ENCODE measurements at places on chromosomes 1 and 21.

DNA sequence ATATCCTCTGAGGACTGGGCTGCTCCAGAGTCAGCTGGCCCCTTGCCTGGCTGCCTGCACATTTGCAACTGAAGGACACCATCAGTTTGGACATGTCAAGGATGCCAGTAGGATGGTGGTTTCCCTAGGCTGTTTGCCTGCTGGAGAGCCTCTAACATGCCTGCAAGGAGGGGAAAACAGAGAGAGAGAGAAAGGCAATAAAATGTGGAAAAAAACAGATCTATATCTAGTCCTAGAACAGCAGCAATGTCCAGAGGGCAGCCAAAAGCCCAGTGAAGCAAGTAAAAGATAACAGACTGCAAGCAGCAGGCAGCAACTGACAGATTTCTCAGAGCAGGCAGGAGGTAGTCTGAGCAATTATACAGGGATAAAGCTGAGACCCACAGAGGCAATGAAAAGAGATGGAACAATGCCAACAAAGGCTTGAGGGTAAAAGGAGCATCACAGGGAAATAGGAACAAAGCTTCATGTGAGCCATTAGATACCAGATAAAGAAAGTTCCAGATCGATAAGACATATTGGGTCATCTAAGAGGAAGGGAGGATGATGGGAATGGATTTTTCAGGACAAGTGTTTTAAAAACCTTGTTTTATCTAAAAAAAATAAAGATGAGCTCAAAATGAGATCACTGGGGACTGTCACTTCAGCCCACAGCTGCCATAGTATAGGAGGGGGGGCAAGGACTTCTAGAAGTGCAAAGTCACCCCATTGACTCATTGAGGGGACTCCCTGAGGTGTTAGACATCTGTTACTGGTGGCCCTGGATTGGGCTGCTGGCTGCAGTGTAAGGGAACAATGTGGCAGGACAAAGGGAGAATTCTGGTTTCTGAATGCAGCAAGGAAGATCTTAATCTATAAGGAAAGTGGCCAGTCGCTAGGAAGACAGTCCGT is 38.6 kb upstream of the GADD45A start:
- DNase-seq = no peak

GRCh38 chr1:193589597-193590040 is 403.2 kb upstream of the B3GALT2 start:
- DNase-seq = no peak

GRCh38 chr1:30045304-30046090 is 677.9 kb downstream of the MATN1 start:
- no peak for DNase-seq

GRCh38 chr1:116487031-116487430 is 83.8 kb downstream of the CD58 start:
- DNase-seq = no peak

GRCh38 chr1:108819878-108820277 is 37.0 kb downstream of the AKNAD1 start:
- no peak for DNase-seq

GRCh38 chr1:19646377-19647319 is 2.5 kb downstream of the NBL1 start:
- DNase-seq = peak; percentile 21

DNA sequence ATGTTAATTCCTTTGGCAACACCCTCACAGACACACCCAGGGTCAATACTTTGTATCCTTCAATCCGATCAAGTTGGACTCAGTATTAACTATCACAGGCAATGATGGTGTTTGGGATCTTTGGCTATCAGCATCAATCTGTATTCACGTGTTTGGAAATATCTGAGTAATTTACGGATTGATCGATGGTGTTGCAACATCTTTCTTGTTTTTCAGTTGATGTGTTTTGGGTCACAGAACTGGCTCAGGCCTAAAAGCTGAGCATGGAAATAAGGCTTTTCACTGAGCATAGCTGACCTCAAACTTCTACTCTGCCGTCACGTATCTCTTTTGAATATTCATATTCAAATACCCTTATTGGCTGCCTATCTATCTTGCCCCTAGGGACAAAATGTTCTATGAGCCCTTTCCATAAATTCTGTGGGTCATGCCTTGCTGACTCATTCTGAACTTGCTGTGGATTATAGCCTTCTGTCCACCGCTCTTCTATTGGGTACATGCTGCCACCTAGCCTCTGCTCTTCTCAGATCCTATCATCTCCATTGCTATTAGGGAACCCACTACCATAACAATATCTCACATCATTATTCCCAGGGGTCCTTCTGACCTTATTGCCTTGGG is 156.0 kb downstream of the PDE4B start:
- no peak for DNase-seq

- no peak for DNase-seq
Observed at GRCh38 chr1:152741656-152742055, 16.2 kb upstream of the KPRP start.

GRCh38 chr1:101314244-101314643 is 77.4 kb downstream of the S1PR1 start:
- DNase-seq = peak; percentile 40

GRCh38 chr1:6672558-6672957 is 29.1 kb downstream of the DNAJC11 start:
- DNase-seq = no peak

GRCh38 chr21:18253221-18253620 is 8.6 kb downstream of the CHODL start:
- no peak for DNase-seq

DNA sequence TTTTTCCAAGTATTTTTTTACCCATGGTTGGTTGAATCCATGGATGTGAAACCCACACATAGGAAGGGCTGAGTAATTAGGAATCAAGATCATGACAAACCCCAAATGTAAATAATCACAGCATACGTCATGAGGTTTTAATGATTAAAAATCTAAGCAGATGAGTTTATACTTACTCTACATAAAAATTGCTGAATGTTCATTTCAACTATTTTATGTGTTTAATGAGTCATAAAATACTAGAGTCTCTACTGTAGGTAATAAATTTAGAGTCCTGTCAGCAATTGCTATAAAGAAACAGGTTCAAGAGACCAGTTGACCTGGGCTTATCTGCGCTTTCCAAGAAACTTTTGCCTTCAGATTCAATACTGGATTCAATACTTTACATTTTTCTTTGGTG is 18.2 kb downstream of the CTH start:
- DNase-seq = no peak

DNA sequence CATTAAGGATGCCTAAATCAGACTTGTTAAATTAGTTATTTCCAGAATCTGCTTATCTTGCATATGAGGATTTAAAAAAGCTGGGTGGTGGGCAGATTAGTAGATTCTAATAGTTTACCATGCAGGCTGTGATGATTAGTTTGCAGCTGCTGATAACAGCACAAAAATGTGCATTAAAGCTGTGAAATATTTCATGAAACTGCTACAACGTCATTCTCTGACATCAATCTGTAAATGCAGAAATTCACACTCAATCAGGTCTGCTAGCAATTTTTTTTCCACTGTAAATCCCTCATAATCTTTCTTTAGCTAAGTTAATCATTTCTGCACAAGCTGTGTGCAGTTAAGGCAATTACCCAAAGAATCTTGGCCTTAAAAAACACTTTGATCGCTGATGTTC is 9.3 kb upstream of the RPE65 start:
- no peak for DNase-seq

DNA sequence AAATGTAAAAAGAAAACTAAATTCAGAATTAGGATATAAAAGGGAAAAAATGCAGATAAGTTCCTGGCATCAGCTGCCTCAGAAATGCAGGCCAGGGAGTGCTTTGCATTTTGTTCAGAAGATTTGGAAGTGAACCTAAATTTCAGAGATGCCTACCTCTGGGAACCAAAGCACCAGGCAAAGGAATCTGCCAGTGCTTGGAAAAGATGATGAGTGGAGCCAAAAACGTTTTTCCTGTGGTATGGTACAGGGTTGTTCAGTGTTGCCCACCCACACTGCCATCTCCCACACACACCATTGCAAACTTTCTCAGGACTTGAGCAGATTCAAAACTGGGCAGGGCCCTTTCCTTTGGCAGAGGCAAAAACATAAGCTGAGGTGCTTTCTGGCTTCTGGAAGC is 349.5 kb downstream of the TGFB2 start:
- DNase-seq = no peak

- no peak for DNase-seq
Observed at GRCh38 chr21:39452970-39453342, 1.2 kb downstream of the SH3BGR start.

- DNase-seq = no peak
Observed at GRCh38 chr1:151947140-151947539, 37.8 kb upstream of the THEM4 start.

- no peak for DNase-seq
Observed at GRCh38 chr1:228837817-228838716, 102.8 kb downstream of the RHOU start.

DNA sequence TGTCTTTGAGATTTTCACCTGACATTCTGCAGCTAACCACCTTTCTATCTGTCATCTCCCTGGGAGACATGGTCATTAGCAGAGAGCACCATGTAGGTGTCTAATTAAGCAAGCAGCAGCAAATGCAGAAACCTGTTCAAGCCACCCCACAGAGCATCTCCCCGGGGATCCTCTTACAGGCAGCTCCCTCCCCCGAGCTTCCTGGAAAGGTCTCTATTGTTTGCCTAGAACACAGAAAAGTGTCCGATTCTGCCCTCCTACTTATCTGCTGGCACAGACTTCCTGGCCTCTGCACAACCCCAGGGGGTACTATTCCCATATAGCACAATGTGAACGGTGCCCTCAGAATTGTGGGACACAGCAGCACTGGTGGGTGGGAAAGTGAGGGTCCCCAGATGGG is 46.1 kb downstream of the PLEKHA6 start:
- DNase-seq = no peak

DNA sequence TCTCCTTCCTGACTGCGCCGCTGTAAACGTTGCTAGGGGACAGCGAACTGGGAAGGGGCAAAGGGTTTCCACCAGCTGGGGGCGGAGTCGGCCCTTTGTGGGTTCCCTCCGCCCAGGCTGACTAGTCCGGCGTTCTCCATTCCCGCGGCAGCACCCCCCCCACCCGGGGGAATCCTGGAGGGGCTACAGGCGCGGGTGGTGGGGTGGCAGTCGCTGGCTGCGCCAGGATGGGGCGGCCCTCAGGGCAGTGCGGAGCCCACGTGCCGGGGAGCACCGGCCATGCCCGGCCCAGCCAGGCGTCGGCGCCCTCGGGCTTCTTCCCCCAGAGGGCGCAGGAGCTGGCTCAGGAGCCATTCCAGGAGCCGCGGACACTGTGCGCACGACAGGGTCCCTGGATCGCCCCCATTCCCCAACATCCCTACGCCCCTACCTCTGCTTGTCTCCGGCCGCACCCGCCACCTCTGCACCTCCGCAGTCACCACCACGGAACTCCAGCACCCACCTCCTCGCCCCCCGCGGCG is 476 bp downstream of the BATF3 start:
- peak; percentile 59 for DNase-seq

- DNase-seq = no peak
Observed at GRCh38 chr1:165395478-165395877, 39.0 kb upstream of the LMX1A start.

GRCh38 chr1:207822602-207823451 is 71.0 kb downstream of the CD46 start:
- peak; percentile 78 for DNase-seq

DNA sequence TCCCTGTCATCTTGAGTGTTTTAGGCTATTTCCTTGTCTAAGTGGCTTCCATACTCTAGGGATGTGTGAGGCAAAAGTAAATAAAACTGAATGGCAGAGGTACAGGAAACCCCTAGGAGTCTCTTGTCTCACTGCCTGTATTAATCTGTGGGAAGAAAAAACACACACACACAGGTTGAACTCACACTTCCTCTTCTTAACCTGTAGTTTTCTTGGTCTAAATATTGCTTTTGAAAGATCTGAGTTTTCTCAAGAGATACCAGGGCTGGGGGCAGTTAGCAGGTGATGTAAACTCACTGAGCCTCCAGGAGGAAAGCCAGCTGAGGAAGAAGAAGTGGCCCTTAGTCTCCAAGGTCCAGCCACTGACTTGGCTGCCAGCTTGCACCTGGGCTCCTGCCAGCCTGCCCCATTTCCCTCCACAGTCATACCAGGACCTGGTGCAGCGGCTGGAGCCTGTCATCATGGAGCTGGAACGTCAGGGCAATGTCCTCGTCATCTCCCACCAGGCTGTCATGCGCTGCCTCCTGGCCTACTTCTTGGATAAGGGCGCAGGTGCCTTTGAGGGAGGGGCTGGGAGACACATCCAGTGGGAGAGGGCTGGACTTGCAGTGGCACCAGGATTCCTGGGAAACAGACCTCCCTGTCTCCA is 16.9 kb downstream of the PFKFB2 start:
- DNase-seq = no peak

DNA sequence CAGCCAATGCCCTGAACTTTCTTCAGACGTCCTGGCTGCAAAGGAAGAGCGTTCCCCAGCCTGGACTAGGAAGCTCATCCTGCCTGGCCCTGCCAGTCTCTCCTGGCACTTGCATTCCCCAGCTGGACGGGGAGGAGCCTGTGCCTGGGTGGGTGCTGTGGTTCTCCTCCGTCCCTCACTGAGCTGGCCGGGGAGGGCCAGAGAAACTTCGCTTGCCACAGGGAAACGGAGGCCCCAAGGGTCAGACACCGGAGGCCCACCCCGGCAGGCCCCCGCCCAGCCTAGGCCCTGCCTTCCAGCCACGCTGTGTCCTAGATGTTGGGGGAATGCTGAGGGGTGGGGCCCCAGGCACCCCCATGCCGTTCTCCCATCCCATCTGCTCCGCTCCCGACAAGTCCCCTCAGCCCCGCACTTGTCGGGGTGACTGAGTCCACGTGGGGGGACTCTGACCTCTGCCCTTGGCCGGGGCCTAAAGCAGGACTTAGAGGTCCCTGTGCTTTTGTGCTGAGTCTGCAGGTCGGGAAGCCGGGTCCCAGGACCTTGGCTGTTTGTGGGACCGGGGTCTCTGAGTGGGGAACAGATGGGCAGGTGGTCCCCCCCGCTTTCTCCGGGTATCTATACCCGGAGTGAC is 4.8 kb downstream of the FTCD start:
- no peak for DNase-seq

DNA sequence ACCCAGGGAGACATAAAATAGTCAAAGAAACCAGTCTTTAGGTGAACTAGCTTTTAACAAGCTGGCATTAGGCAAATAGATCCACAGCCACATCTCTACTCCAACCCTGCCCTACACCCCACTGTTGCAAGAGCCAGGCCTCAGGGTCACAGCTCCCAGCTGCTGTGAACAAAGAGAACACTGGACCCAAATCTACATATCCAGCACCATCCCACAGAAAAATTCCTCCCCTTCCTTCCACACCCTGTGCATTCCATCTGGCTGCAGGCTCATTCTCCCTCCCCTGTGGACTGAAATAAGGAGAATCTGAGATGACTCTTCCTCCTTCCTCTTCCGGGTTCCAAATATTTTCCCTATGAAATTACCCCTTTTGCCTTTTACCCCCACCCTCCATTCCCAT is 23.2 kb downstream of the DLGAP3 start:
- no peak for DNase-seq

DNA sequence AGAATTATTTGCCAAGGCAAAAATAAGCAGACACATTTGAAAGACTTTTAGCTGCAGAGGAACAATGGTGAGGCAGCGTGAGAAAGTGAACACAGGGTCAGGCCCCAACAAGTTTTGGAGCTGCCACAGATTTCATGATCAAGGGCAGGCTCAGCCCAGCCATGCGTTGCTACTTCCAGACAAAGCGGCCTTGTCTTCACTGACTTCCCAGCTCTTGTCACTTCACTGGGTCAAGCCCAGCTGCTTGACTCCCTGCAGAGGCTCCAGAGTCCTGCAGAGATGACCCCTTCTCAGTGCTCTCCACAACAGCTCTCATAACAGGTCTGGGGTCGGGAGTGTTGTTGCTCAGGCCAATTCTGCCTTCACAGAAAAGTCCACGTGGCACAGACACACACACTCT is 35.8 kb downstream of the HHAT start:
- DNase-seq = no peak

Data from CD4-positive, alpha-beta T cell treated with Interleukin-6 for 4 hours (primary cell).